A673 (cell line): ENCODE measurements at places on chromosomes 6 and 20.

DNA sequence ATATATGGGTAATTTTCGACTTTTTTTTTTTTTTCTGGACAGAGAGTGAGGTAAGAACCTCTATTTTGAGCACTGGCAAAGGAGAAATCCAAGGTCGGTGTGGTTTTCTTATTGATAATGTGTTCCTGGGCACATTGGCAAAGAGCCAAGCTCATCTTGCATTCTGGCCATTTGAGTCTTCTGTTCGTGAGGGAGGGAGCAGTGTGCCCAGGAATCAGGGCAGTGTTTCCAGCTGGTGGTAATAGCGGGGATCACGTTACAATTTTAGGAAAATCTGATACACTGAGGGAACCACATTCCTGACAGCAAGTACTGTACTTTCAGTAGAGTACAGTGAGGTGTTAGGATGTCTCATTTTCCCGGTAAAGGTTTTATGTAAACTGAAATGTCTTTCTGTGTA, 442.3 kb upstream of the MAP3K7 start:
- peak; percentile 22 for DNase-seq

DNA sequence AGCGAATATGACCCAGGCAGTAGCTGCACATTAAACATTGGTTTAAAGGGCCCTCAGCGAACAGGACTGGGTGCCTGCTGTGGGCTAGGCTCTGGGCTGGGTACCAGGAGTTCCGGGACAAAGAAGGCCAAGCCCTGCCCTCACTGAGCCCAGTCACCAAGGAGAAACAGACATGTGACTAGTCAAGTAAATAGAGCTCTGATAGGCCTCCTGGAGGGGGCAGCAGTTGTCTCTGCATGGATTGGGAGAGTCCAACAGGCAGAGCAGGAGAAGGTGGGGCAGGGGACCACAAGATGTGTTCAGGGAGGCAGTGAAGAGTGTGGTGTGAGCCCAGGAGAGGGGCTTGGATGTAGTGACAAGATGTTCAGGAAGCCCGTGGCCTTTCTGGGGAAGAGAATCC, 3.1 kb downstream of the HM13 start:
- DNase-seq: peak; percentile 60

DNA sequence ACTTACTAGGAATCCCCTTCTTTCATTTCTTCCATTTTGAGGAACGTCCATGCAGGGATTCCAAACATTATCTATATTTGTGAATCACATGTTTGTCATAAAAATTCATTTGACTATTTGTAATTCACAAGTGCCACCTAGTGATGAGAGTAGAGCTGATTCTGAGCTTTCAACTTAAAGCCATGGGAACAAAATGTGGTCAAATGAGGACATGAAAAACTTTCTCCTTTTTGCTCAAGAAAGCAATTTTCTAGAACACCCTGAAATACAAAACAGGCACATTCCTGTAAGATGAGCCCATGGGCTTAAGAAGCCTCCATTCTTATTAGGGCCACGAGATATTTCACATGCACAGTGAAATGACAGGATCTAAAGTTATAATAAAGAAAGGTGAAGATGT, 12.3 kb downstream of the MAP3K7 start:
- peak; percentile 29 for DNase-seq

- DNase-seq: peak; percentile 69
These were observed 10.7 kb downstream of the TUBB start for GRCh38 chr6:30730601-30731435.

- DNase-seq: peak; percentile 83
These were observed 29.4 kb downstream of the NCOA5 start for GRCh38 chr20:46060301-46060881.

DNA sequence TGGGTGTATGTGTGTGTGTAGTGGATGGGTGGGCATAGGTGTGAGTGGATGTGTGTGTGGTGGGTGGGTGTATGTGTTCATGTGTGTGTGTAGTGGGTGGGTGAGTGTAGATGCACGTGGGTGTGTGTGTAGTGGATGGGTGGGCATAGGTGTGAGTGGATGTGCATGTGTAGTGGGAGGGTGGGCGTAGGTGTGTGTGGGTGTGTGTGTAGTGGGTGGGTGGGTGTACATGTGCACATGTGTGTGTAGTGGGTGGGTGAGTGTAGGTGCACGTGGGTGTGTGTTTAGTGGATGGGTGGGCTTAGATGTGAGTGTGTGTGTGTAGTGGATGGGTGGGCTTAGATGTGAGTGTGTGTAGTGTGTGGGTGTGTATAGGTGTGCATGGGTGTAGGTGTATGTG, 104.4 kb downstream of the MYLK4 start:
- DNase-seq: no peak

GRCh38 chr6:16153211-16153820, 24.4 kb downstream of the MYLIP start:
- no peak for DNase-seq

DNA sequence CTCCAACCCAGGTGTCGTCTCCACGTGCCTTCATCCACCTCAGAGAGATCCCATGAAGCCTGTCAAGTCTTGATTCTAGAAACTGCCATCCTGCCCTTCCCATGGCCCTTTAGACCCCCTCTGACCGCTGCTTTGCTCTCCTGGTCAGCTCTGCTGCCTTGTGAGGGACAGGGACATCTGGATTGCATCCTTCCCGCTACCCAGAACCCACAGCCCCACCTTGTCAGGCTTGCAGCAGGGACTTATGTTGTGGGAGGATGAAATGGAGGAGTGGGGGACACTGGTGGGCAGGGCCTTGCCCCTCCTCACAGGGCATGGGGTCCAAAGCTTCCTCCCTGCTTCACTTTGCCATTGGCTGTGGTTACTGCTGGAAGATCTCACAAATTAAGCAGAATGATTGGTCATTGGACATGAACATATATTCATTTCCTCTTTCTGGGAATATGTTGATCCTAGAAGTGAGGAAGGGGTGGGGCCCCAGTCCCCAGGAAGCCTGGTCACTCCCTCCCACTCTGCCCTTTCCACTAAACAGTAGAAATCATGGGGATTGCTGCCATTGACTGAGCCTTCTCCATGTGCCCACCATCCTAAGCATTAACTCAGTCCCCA, 4.5 kb downstream of the GLP1R start:
- no peak for DNase-seq

DNA sequence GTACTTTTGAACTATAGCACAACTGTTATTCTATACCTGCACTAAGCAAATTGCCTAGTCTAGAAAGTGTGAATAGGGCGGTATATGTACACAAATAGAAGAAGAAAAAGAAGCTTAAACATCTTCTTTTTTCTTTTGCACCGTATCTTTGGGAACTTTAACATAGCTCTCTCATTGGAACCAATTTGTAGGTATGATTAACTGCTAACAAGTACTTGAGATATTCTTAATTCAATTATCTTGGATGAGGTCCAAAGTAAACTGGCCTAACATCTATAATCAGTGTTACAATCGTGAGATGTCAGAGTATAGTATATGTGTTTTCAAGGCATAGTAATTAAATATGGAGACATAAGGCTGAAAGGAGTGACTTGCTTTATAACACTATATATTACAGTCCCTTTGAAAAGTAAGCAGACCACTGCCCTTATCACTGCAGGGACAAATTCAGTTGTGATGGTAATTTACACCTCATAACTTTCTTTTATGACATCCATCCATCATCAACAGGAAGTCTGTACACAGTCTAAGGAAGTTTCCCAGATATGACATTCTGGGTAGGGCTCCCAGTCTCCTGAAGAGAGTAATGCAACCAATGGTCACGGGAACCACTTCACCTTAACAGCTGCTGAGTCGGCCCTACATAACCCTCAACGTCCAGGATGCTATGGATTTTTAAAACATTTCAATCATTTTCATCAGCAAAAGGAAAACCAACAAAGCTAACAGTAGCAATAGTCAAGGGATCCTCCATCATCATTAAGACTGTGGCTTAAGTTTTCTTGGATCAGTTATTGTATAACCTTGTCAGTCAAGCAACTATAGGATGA, 37.6 kb downstream of the NKAIN2 start:
- no peak for DNase-seq

GRCh38 chr20:51711426-51711825, 56.8 kb downstream of the ATP9A start:
- DNase-seq: no peak

DNA sequence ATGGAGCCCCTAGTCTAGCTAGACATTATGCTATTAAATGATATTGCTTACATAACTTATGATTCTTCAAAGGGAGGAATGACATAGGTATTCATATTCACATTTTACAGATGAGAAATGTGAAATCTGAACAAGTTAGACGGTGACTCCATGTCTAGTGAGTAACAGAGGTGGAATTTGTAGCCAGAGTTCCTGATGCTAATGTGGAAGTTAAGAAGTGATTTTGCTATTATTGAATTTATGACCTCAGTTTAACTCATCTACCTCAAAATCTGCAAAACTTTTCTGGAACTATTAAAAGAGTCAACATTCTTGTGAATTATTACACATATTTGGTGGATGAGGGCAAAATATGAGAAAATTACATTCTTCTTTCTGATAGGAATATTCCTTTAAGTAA, 347.6 kb upstream of the MMS22L start:
- no peak for DNase-seq

DNA sequence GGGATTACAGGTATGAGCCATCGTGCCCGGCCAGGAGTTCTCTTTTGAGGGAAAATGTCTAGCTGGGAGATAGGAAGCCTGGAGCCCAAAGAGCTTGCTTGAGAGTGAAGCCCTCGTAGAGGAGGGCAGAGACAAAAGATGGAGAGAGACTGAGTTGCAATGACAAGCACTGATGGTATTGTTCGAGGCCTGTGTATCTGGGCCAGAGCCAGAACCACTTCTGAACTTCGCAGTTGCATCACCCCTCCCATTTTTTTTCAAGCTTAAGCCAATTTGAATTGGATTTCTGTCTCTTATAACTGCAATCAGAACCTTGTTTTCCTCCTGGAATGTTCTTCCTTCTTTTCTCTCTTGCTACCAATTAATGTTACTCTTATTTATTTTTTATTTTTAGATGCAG, 83.1 kb downstream of the KCNB1 start:
- DNase-seq: no peak

DNA sequence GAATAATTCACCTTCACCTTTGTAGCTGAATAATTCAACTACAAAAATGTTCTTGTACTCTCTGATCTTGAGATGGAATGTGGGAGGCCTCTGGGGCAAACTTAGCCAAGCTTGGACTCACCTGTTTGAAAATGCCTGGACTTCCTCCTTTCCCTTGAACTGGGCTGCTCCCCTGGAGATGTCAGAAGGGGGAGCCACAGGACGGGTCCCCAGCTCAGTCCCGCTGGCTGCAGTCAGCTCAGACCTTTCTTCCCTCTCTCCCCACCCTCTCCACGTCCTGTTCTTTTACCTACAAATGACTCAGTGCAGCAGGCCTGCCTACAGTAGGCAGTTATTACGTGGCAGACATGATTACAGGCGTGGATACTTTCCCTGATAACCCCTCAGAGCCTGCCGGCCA, 131.5 kb upstream of the RALGAPA2 start:
- no peak for DNase-seq

GRCh38 chr6:139569566-139569965, 195.1 kb upstream of the CITED2 start:
- no peak for DNase-seq

DNA sequence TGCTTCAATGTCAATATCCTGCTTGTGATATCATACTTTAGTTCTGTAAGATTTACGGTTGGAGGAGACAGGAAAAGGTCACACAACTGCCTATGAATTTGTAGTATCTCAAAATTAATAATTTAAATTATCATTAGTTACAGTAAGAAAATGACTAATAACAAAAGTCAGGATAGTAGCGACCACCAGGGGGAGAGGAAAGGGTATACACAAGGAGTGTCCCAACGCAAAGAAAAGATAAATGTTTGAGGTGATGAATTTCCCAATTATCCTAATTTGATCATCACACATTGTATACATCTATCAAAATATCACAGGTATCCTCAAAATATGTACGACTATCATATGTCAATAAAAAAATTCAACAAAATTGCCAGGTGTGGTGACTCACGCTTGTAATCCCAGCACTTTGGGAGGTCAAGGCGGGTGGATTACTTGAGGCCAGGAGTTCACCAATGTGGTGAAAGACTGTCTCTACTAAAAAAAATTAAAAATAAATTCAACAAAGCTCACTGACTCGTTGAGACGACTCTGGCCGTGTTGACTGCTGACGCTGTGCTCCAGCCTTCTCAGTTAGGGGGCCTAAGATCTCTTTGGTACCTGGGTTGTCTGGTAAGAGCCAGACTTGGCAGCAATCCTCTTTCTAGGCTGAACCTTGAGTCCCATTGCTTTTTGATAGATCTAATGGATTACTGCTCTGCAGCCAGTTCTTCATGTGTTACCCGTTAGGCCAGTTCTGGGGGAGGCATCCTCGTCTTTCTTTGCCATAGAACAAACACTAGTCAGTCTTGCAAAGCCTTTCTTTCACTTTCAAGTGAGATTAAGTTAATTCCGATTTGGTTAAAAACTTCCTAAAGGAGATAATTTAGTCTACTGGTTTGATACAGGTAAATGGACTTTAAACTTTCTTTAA, 9.0 kb upstream of the OVOL2 start:
- DNase-seq: no peak

- no peak for DNase-seq
These were observed 21.0 kb downstream of the NOL7 start for GRCh38 chr6:13635948-13636658.

DNA sequence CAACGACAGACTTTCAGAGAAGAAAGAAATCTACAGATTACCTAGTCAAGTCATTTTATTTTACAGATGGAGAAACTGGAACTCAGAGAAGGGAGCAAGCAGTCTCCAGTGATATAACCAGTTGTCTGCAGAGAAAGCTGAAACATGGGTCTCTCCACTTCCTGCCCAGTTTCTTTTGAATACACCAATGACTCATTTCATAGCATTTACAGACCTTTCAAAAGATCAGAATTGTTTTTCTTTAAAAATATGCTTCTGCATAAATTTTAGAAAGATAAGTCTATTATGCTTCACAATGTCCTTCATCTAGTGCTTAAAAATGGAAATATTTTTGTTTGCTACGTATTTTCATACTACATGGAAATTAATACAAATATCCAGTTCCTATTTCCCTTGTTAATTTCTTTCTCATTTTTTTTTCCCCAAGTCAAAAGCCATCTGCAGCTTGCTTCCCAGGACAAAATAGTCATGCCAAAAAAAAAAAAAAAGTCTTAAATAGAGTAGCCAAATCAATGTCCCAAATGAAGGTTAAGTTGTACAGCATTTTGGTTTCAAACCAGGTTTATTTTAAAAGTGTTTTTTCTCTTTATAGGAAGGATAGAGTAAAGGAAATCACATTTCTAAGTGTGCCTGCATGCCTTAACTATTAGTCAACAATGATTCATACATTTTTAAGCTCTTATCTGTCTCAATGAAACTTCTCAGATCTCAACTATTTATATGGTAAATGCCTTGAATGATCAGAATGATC, 36.9 kb downstream of the ARHGAP18 start:
- peak; percentile 78 for DNase-seq

GRCh38 chr6:124947971-124948451, 14.2 kb upstream of the RNF217 start:
- DNase-seq: no peak

- no peak for DNase-seq
These were observed 259.2 kb downstream of the DLL1 start for GRCh38 chr6:170031684-170032121.

DNA sequence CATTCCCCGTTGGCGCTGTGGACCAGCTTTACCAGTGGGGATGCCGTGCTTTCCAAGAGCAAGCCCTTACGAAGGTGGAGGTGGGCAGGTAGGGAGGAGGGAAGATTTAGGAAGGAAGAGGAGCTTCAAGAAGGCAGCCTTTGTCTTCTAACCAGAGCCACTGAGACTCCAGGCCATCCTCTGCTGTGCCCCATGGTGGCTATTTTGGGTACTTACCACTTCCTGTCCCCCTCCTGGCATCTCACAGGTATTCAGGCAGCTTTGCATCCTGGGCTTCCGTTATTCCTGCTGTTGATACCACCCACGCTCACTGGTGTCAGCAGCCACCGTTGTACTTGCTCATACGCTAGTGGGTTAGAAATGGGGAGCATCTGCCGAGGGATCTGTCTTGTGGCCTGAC, 22.9 kb downstream of the ERMARD start:
- no peak for DNase-seq
